ENCODE measurements at places on chromosomes 12 and 14.

DNA sequence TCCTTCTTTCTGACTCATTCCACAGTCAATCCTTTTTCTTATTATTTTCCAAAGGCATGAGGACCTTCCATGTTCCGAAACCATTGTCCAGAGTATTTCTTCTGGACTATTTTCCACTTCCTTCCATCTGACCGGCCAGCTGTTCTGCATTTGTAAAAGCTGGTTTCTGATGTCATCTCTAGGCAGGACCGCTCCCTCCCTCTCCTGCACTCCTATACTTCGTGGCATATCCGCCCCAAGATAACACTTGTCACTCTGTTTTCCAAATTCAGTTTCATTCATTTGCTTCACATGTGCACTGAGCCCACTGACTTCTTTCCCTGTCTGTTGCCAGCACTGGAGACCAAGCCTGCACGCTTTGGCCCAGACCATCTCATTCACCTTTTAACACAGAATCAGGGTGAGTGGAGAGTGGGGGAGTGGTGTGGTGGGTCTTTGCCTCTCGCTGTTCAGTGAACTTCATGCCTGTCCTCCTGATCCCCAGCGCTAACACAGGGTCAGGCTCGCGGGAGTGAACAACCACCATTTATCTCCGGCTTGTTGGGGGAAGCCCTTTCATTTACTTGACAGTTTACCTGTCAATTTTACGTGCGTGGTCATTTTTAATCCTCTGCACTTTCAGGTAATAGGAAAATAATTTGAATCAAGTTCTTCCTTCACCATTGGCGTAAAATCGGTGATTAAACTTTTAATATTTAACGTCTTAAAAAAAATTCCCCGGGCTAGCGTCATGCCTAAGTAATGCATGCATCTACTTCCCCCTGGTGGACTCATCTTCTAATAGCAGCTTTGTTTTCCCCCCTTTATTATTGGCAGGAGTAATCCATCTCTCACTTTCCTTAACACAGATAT, 52.5 kb downstream of the C12orf75 start:
- peak; percentile 30 for DNase-seq

DNA sequence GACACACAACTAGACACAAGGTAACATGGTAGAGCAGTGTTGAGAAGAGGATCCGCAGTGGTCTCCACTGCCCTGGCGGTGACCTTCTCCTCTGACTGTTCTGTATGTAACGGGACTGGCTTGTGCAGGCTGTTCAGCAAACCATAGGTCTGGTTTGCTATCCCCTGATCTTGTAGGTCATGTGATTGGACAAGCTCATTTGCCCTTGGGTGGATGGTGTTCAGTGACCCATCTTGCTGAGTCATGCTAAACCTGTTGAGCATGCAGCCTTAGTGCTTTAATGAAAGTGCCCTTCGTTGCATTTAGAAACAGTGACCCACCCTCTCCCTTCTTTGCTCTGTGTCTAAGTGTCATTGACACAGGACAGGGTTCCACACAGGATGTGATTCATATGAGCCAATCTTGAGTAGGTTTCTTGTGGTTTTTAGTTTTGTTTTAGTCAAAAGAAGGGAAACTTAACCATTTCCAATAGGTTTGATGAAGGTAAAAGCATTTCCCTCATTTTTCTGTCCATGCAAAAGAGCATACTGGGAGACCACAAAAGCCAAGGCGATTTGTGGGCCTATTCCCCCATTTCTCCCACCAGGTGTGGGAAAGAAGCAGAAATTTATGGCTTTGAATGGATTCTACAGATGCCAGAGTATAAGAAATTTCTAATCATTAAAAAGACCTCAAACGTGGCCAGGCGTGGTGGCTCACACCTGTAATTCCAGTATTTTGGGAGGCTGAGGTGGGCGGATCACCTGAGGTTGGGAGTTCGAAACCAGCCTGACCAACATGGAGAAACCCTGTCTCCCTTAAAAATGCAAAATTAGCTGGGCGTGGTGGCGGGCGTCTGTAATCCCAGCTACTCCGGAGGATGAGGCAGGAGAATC, 32.6 kb upstream of the HIF1A start:
- peak; percentile 56 for DNase-seq

DNA sequence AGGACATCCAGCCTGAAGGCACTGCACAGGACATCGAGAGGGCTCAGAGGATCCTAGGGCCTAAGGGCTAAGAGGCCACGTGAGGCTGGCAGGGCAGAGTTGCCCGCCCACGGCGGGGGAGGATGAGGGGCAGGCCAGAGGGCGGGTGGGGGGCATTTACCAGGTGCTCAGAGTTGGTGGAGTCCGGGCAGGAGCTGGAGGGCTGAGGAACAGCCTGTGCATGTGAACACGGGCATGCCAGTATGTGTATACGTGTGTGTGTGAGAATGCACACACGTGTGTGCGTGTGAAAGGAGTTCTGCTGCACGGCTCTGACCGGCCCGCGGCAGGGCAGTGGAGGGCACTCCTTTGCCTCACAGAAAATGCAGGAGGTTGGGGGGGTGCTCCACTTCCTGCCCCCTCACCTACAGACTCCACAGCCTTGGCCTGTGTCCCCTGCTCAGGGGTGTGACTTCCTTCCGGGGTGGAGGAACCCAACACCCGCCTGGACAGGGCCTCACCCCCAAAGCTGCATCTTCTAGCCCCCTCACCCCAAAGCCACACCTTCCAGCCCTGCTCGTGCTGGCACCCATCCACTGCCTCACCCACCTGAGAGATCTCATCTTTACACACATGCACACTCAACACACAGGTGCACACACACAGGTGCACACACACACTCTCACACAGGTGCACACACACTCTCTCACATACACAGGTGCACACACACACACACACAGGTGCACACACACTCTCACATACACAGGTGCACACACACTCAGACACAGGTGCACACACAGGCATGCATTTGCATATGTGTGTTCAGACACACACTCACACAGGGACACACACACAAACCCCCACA, 11.8 kb upstream of the GPR132 start:
- no peak for DNase-seq

GRCh38 chr12:109738209-109738608, 24.6 kb downstream of the FAM222A start:
- no peak for DNase-seq

GRCh38 chr12:111597831-111598636, 1.1 kb downstream of the ATXN2 start:
- DNase-seq = no peak

- DNase-seq = no peak
Measured at GRCh38 chr14:75442166-75442565, 14.3 kb downstream of the JDP2 start.

GRCh38 chr14:86237733-86238132, 707.8 kb downstream of the FLRT2 start:
- no peak for DNase-seq

- DNase-seq = no peak
Measured at GRCh38 chr14:77140359-77141213, 1.0 kb downstream of the ZDHHC22 start.

DNA sequence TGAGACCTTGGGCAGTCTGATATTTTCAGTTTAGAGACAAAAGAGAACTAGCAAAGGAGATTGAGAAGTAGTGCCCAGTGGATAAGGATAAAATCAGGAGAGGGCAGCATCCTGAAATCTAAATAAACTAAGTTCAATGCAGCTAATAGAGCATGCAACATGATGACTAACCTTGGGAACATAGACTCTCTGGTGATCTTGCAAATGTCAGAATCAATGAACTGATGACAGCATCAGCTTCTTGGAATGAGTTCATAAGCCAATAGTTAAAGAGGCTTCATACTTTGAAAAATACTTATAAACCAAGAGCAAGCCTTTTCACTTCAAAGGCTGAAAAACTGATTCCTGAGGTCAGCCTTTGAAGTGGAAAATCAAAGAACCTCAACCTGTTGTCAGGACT, 8.2 kb downstream of the TAS2R19 start:
- DNase-seq = no peak

- DNase-seq = no peak
Measured at GRCh38 chr12:12482150-12482761, 80.4 kb downstream of the DUSP16 start.

GRCh38 chr12:56122637-56123036, 4.6 kb downstream of the ZC3H10 start:
- DNase-seq = no peak

- no peak for DNase-seq
Measured at GRCh38 chr12:129662234-129662633, 241.6 kb downstream of the TMEM132D start.

DNA sequence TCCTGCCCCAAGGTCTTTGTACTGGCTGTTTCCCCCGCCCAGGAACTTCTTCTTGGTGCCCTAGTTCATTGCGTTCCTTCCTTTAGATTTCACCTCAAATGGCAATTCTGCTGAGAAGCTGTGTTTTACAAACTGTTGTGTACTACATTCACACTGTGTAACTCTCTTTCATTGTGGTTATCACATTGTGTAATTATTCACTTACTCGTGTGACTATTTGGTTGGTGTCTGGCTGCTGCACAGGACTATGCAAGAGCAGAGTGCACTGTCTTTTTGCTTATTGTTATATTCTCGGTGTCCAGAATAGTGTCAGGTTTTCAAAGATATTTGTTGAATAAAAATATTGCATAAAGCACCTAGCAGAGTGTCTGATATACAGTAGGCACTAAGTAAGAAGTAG, 177.2 kb upstream of the PRICKLE1 start:
- DNase-seq = no peak

GRCh38 chr14:69643430-69644200, 32.2 kb downstream of the SUSD6 start:
- peak; percentile 70 for DNase-seq

- no peak for DNase-seq
Measured at GRCh38 chr12:98591209-98591608, 2.3 kb upstream of the SLC25A3 start.

DNA sequence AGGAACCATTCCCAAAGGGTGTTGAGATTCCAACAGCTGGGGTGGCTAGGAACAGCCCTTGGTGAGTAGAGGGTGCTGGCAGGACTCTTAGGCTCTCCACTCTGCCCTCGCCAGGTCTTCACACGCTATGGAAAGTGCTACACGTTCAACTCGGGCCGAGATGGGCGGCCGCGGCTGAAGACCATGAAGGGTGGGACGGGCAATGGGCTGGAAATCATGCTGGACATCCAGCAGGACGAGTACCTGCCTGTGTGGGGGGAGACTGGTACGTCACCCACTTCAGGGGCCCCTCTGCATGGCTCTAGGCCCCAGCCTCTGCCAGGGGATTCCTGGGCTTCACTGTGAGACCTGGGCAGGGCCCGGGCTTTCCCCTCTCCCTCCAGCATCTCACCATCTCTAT, 8.0 kb upstream of the SMARCD1 start:
- no peak for DNase-seq

- DNase-seq = peak; percentile 6
Measured at GRCh38 chr12:103771466-103771865, 69.6 kb downstream of the NT5DC3 start.

DNA sequence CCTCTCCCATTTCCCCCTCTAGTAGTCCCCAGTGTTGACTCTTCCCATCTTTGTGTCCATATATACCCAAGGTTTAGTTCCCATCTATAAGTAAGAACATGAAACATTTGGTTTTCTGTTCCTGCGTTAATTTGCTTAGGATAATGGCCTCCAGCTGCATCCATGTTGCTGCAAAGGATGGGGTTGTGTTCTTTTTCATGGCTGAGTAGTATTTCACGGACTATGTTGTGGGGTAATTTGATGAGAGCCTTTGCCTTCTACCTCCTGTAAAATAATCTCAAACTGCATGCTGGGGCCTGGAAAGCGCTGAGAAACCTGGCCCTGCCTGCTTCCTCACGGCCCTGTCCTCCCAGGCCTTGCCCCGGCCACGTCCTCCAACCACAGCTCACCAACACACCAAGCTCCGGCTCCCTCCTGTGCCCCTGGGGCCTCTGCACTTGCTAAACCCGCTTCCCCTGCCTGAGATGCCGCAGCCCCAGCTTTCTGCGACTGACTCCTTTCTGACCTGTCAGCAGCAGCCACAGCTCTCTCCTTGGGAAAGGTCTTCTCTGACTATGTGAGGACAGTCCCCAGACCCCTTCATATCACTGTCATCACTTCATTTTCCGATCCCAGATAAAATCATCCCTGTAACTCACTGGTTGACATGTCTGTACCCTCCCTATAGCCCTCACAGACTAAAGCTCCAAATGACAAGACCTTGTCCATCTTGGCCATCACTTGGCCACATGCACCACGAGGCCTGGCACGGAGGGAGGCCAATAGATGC, 19.8 kb downstream of the ITPK1 start:
- no peak for DNase-seq

- DNase-seq = no peak
Measured at GRCh38 chr12:12922191-12922616, 29.8 kb downstream of the GPRC5D start.

DNA sequence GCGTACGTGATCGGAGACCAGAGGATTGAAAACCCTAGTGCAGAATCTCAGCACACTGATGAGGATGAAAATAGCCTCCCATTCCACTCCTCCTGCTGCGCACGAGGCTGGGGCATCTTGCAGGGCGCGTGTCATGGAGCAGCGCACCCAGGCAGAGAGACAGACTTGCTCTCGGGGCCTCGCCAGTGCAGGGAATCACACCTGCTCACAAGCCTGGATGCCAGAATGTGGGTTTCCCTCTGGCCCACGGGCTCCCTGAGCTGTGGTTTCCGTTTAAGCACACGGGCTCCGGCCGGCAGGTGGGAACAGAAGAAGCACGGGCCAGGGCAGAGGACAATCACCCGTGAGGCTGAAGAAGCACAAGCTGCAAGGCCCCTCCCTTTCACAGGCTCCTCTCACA, 2.0 kb downstream of the FGF6 start:
- DNase-seq = no peak

DNA sequence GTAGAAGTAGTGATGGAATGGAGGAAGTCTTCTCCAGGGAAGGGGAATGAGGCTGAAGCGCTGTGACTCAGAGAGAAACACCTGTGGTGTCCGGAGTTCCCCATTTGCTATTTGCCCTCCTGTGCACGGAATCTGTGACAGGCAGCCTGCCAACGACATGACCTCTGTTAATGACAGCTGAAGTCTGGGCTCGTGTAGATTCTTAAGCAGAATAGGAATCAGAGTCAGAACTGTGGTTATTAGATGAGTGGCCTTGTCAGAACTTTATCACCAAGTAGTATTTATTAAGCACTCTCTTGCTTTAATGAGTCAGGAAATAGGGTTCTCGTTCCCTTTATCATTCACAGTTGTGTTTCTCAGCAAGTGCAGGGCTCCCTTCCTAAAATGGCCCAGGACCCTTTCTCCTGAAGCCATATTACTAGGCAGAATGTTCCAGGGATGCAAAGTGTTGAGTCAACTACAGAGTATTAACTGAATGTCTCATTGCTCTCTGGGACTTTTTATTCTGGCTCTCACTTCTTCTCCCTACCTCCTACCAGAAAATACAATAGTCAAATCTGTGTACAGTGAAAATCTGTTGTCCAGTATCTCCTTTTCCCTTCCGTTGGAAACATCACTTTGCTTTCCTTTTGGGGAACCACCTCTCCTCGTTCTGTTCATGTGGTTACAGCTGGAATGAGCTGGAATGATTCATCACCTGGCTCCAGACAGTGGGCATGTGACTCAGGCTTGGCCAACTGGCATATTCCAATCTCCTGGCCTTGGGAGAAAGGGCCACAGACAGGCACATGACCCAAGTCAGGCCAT, 77.8 kb upstream of the MAX start:
- DNase-seq = no peak
